ENCODE measurements at places on chromosomes 7 and 10.

GRCh38 chr10:25508112-25508815 lies 333.5 kb downstream of the GPR158 start:
- DNase-seq, result no peak

- no peak for DNase-seq
These were observed 25.9 kb downstream of the HTRA1 start for GRCh38 chr10:122487174-122487765.

DNA sequence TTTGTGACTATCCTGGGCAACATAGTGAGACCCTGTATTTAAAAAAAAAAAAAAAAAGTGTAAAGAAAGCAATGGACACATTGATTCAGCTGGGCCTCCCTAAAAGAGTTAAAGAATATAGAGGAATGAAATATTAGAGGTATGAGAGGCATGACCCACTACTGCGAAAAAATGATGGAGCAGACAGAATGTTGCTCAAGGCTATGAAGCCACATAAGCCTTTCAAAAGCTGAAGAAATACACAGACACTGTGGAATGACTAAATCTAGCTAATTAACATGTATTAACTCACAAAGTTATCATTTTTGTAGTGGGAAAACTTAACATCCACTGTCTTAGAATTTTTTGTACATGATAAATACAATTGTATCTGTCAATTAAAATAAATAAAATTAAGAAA lies 107.3 kb downstream of the HGF start:
- DNase-seq, result no peak

DNA sequence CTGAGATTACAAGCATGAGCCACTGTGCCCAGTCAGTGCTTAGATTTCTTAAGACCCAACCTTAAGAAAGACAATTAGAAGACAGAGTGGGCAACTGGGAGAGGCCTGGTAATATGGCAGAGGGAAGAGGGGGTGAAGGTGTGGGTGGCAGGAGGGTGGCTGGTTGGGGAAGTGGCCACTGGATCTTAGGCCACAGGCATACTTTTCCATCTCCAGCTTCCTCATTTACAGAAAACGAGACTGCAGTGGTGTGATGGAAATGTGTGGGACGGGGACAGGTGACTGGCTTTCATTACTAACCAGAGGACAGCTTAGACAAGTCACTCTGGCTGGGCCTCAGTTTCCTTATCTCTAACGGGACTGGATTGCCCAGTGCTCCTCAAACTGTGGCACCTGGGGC lies 1.0 kb upstream of the FFAR4 start:
- no peak for DNase-seq

DNA sequence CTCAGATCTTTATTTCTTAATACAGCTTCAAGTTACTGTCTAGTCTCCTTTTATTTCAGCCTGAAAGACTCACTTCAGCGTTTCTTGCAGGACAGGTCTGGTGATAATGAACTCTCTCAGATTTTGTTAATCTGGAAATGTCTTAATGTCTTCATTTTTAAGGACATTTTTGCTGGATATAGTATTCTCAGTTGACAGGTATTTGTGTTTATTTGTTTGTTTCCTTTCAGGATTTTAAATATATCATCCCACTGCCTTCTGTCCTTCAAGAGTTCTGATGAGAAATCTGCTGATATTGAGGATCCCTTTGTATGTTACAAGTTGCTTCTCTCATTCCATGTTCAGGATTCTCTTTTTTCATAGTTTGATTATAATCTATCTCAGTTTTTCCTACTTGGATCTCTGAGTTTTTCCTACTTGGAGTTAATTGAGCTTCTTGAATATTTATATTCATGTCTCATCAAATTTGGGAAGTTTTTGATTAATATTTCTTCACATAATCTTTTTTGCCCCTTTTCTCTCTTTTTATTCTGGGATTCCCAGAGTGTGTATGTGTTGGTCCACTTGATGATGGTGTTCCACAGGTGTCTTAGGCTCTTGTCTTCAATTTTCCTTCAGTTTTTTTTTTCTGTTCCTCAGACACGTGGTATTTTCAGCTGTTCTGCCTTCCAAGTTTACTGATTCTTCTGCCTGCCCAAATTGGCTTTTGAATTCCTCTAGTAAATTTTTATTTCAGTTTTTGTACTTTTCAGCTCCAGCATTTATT lies 49.9 kb downstream of the PTEN start:
- DNase-seq, result no peak

GRCh38 chr10:125411724-125412123 lies 251.4 kb upstream of the CTBP2 start:
- peak; percentile 11 for DNase-seq

DNA sequence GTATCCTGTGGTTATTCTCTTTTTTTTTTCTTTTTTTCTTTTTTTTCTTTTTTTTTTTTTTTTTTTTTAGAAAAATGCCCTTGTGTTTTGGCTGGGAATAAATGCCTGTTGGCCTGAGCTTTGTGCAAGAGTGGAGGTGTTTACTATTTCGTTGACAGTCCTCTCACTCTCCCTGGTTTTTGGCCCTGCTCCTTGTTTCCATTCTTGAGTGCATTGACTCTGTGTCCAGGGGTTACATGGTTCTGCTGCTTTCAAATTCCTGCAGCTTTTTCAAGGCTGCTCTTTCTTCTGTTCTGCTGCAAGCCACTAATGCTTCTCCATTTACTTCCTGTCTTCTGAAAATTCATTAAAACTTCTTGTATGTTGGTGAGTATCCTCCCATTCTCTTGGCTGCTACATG lies 59.7 kb upstream of the TBX20 start:
- DNase-seq, result no peak

- DNase-seq, result no peak
These were observed 371.4 kb downstream of the PHTF2 start for GRCh38 chr7:78169992-78170391.

GRCh38 chr7:30887464-30887872 lies 24.2 kb upstream of the AQP1 start:
- DNase-seq, result no peak

Data from SW480 (cell line).